ENCODE measurements at places on chromosomes 2 and 18.

GRCh38 chr18:49921318-49921985 lies 108.1 kb upstream of the ACAA2 start:
- peak; percentile 77 for DNase-seq

GRCh38 chr2:48541666-48542389 lies 11.9 kb downstream of the STON1 start:
- DNase-seq: no peak

- DNase-seq: peak; percentile 69
Measured at GRCh38 chr2:226475650-226476049, 324.0 kb downstream of the IRS1 start.

- no peak for DNase-seq
Measured at GRCh38 chr2:230748087-230748486, 35.4 kb downstream of the CAB39 start.

- no peak for DNase-seq
Measured at GRCh38 chr2:173520918-173521317, 166.2 kb downstream of the CDCA7 start.

GRCh38 chr2:165877565-165878550 lies 75.7 kb downstream of the TTC21B start:
- no peak for DNase-seq

DNA sequence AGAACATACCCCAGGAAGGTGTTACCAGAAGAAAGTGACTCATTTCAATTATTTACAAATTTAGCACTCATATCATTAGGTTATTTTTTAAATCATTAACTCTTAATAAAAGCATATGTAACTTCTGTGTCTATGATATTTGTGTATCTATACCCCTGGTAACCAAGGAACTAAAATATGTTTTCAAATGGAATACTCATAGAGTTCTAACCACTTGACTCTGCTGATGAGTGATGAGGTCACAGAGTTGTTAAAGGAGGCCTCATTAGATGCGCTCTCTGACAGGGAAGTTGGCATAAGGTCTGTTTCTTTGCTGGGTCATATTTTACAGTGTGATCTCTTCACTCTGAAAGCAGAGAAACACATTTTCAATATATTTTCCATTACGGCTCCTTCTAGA lies 73.4 kb downstream of the CCDC150 start:
- DNase-seq: no peak

- DNase-seq: peak; percentile 63
Measured at GRCh38 chr2:69082430-69082997, 69.5 kb downstream of the ANTXR1 start.

DNA sequence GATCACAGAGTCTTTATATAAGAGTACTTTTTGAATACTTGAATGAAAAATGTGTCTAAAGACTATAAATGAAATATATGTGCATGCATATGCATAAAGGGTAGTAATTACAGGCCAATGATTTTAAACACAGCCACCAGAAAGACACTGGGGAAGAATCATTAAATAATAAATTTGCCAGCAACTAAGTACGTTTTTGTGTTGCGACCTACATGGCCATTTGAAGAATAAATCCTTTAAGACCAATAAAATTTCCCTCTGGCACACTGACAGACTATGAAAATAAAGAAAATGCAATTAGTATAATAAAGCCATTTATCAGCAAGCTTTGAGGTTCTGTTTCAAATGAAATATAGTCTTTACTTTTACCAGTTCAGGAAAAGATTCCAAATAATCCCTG lies 1413.3 kb downstream of the LRP1B start:
- DNase-seq: no peak

- DNase-seq: peak; percentile 73
Measured at GRCh38 chr18:74146756-74147155, 878 bp downstream of the FBXO15 start.

DNA sequence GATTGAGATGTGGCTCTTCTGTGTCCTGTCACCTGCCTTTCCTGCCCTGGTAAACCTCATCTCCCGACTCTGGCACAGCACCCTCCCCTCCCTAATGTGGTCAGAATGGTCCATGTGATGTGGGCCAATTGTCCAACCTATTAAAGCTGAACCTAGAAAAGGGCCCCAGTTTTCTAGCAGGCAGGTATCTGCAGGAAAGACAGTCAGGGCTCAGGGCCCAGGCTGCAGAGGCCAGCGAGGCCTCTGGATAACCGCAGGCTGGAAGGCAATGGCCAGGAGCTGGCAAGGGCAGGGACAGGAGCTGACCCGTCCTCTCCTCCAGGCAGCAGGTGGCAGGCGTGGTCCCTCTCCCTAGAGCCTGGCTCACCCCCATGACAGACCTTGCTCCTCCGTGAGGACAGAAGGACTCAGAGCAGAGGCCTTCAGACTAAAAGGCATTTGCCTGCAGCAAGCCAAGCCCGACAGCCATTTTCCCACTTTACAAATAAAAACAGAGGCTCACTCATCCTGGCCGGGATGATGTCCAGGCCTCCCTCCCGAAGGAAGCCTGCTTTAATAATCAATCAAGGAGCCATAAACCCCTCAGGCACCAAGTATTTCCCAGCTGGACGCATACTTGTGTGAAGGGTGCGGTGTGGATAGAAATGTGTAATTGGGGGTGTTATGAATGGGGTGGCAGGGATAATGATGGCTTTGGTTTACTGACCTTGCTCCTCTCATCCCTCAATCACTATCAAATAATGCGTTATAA lies 107.1 kb downstream of the TWIST2 start:
- no peak for DNase-seq

Data from retinal pigment epithelial cell (primary cell).